ENCODE measurements at places on chromosomes 7 and 10. TPM values are rescaled to one million over a fixed set of nuclear protein-coding genes. Genes with fewer than 3 reads are reported as not detected.

DNA sequence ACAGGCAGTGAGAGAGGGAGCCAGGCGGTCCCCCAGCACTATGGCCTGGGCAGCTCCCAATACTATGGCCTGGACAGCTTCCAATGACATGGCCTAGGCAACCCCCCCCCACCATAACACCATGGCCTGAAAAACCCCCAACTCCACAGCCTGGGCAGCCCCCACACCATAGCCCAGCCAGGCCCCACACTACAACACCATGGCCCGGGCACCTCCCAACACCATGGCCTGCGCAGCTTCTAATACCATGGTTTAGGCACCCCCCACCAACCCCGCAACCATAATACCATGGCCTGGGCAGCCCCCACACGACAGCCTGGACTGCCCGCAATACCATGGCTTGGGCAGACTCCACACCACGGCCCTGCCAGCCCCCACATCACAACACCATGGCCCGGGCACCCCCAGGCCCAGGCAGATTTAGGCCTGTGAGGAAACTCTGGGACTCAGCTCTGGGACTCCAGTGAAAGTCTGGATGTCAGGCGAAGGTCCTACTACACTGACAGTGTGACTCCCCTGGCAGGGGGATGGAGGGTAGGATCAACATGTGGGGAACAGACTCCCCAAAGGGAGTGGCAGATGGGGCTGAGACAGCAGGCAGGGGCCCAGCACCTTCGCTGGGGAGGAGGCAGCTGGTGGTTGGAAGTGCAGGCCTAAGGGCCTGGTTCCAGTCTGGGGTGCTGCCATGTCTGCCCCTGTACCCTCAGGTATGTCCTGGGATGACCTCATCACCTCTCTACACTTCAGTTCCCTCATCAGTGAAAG lies 8.7 kb downstream of the CPXM2 start:
- no peak for DNase-seq

MICALL2 gene
- polyA plus RNA-seq = not detected

CLCN1 gene
- polyA plus RNA-seq = 0.07 TPM

DNA sequence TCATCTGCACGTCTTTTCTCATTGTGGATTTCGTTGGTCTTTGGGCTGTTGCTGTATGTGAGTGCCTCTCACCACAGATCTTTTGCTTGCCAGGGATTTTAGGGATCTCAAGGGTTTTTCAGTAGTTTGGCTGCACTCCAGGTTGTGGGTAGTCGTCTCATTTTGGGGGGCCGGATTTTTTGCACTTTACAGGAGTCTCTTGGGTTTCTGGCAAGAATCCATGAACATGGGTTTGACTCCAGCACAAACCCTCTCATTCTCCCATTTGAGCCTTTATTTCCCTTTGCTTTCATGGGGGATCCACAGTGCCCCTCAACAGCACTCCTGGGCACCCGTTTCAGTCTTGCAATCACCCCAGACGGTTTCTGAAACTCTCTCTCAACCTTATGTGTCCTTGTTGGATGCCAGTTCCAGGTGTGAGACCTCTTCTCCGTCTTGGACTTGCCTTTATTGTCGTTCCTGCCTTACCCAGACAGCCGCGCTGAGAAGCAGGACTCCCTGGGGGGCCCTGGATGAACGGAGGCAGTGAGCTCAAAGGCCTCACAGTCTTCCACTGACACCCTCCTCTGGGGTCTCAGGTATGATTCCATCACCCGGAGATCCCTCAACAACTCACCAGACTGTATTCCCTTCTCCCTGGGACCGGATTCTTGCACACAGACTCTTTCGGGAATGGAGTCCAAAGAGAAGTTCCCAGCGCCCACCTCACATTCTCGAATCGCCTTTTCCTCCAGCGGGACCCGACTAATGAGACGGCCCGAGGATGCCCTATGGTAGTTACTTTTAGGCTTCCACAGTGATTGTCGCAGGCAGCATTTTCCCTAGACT lies 18.8 kb upstream of the ZNF273 start:
- DNase-seq = no peak

DNA sequence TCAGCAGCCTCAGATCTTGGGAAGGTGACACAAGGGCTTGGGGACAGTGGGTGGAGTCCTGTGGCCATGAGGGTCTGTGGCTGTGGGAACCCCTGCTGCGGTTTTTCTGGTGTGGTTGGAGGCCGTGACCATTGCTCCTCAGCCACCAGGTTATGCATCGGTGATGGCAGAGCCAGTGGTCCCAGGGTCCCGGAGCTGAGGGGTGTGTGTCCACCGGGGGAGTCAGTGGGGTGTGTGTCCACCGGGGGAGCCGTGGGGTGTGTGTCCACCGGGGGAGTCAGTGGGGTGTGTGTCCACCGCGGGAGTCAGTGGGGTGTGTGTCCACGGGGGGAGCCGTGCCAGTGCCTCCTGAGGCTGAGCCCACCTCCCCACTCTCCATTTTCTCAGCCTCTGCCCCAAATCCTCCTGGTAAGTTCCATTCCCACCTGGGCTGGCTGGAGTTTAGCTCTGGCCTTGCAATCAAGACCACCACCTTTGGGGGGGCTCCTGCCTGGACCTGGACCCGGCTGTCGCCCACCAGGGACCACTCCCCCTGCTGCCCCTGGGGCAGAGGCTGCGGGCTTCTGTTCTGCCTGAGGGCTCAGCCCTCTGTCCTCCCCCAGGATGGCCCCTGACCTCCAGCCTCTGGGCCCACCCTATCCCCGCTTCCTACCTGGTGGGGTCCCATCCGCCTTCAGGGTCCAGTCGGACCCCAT lies 143.5 kb downstream of the ELFN1 start:
- no peak for DNase-seq

BBS9 gene
- polyA plus RNA-seq = 12.3 TPM

C10orf88 gene
- polyA plus RNA-seq = 8.2 TPM

GRCh38 chr10:78777867-78778266 lies 290.9 kb upstream of the ZMIZ1 start:
- no peak for DNase-seq

DNA sequence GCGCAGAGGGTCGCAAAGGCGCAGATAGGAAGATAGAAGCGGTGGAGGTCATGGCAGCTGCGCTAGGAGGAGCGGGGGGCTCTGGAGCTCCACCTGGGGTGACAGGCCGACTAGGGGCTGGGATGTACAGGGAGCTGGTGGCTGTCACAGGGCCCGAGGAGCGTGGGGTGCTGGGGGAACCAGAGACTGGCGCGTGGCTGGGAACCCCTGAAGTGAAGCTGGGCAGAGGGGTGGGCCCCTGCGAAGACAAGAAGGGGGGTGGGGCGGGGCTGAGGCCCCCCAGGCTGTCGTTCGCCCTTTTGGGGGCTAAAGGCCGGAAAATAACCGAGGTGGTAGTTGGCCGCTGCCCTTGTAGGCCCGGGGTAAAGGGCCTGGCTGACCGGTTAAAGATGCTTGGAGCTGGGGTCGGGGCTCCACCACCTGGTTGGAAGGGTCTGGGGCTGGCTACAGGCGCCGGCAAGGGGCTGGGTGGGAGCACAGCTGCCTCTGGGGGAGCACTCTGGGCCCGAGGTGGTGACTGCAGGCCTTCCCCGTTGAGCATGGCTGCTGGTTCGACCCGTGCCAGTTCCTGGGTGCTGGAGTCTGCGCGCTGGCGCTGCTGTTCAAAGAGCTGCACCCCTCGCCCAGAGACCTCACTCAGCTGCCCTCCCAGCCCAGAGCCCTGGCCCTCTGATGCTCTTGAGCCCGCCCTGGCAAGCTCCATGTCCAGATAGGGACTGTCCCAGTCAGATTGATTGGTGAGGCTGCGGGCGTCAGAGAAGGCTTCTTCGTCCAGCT lies 6.8 kb upstream of the MYOZ1 start:
- no peak for DNase-seq

CFAP58 gene
- not detected for polyA plus RNA-seq

STAM gene
- 7.9 TPM for polyA plus RNA-seq

GBX1 gene
- polyA plus RNA-seq = not detected

GRCh38 chr10:103638948-103639347 lies 145.4 kb downstream of the NEURL1 start:
- DNase-seq = no peak

TLL2 gene
- not detected for polyA plus RNA-seq

SLC18A2 gene
- polyA plus RNA-seq = not detected

DNA sequence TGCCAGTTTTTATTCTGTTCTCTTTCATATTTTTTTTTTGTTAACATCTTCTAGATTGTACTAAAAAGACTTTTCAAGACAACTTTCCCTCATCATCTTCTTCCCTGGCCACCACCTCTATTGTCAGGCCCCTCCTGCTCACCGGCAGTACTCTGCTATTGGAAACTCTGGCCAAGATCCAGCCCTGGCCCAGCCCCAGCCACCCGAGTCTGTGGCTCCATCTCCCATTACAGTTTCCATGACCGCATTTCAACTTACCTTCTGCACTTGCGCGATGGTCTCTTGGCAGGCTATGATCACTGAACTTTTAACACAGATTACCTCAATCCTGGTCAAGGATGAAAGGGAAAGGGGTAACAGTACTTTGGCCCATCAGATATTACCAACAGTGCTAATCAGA lies 137.7 kb upstream of the POM121L12 start:
- no peak for DNase-seq

FAM131B gene
- 1.9 TPM for polyA plus RNA-seq

GRCh38 chr10:52250510-52250909 lies 63.6 kb upstream of the DKK1 start:
- no peak for DNase-seq

GRCh38 chr7:127755521-127755920 lies 103.5 kb downstream of the SND1 start:
- no peak for DNase-seq

- DNase-seq = no peak
Observed at GRCh38 chr10:26543567-26544306, 105.6 kb downstream of the APBB1IP start.

SPDYE11 gene
- 0.12 TPM for polyA plus RNA-seq

- DNase-seq = no peak
Observed at GRCh38 chr10:109862738-109863137, 60.6 kb downstream of the XPNPEP1 start.

GRCh38 chr7:77450054-77450453 lies 33.9 kb upstream of the GSAP start:
- DNase-seq = no peak

GRCh38 chr7:94429153-94429552 lies 34.5 kb downstream of the COL1A2 start:
- DNase-seq = no peak

NAPEPLD gene
- polyA plus RNA-seq = 1.4 TPM

GRM3 gene
- not detected for polyA plus RNA-seq

GRCh38 chr10:22301193-22301592 lies 15.0 kb upstream of the COMMD3 start:
- DNase-seq = no peak

MBL2 gene
- polyA plus RNA-seq = not detected

- DNase-seq = no peak
Observed at GRCh38 chr7:111364413-111364812, 197.9 kb downstream of the IMMP2L start.

- no peak for DNase-seq
Observed at GRCh38 chr7:148348466-148348865, 242.1 kb upstream of the C7orf33 start.

VSTM4 gene
- polyA plus RNA-seq = 0.03 TPM

NUTM2E gene
- polyA plus RNA-seq = not detected

ELMO1 gene
- polyA plus RNA-seq = 53.1 TPM

SFTPA1 gene
- not detected for polyA plus RNA-seq

CYP26C1 gene
- polyA plus RNA-seq = not detected

DNA sequence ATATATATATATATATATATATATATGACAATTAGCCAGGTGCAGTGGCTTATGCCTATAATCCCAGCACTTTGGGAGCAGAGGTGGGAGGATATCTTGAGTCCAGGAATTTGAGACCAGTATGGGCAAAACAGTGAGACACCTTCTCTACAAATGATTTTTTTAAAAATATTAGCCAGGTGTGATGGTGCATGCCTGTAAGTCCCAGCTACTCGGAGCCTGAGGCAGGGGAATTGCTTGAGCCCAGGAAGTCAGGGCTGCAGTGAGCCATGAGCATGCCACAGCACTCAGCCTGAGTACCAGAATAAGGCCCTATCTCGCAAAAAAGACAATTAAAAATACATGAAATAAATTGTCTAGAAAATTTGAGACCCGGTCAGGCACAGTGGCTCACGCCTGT lies 47.2 kb upstream of the MSRB2 start:
- DNase-seq = no peak

RUFY2 gene
- polyA plus RNA-seq = 3.3 TPM

GRCh38 chr10:33067481-33067880 lies 109.5 kb upstream of the ITGB1 start:
- no peak for DNase-seq

DNA sequence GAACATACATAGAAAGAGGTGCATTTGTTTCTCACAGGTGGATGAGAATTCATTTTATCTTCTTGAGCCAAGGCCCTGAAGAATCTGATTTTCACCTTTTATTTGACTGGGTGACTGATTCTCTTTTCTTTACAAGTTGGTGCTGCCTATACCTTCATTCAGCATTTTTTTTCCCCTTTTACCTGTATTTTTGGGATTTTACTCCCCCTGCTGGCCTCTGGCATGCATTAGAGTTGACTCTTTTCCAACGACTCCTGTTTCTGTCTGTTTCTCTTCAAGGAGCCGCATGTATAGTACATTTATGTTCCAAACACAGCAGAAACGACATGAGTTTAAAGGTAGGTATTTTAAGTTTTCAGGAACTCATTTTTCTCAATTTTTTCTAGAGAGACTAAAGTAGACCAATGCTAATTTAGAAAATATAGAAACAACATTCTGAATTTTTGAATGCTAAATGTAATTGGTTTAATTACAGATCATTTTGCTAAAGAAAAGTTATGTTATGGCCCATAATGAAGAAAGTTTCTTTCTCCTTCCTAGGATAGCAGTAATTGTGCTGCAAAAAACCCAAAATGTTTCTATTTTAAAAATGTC lies 149.8 kb upstream of the HDAC9 start:
- DNase-seq = peak; percentile 32

- DNase-seq = no peak
Observed at GRCh38 chr7:102008535-102009262, 191.3 kb downstream of the CUX1 start.

DNA sequence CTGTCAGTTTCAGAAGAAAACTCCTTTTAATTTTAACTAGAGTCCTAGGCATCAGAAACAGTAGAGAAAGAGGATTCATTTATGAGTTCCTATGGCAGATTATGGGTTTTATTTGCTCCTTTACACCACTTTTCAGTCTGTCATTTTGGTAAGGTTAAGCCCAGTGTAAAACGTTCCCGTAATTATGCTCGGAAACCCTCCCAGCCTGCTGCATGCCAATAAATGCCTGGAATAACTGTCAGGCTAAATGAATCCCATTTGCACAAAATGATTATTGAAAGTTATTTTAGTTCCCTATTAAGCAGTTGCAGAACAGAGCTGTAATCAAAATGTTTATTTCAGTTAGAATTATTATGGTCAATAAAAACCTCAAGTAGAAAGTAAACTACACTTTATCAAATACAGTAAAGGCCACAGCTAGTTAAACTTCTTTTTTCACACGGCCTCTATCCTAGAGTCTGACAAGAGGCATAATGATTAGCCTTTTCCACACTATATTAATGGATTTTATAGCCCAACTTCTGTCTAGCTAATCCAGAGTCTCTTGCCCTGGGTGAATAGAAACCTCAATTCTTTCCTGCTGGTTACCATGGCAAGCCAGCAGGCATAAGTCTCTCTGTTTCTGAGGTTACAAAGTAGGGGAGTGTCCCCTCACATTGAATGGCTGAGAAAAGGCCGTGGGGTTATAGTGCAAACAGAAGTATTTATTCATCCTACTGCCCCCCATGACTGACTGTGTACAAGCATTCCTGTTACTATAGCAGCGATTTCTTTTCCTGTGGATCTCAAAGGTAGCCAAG lies 80.8 kb upstream of the NPVF start:
- DNase-seq = no peak

Measured in immature natural killer cell (primary cell).